ENCODE measurements at places on chromosomes 11 and 22. TPM values are rescaled to one million over a fixed set of nuclear protein-coding genes. Genes with fewer than 3 reads are reported as not detected.

- no peak for DNase-seq
Measured at GRCh38 chr11:50174189-50174588, 141.5 kb downstream of the OR4C45 start.

DNA sequence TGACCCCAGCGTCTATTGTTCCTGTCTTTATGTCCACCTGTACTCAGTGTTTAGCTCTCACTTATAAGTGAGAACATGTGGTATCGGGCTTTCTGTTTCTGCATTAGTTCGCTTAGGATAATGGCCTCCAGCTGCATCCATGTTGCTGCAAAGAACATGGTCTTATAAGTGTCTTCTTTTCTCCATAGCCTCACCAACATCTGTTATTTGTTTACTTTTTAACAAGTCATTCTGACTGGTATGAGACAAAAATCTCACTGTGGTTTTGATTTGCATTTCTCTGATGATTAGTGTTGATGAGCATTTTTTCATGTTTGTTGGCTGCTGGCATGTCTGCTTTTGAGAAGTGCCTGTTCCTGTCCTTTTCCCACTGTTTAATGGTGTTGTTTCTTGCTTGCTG, 21.7 kb upstream of the SLN start:
- DNase-seq, result no peak

DNA sequence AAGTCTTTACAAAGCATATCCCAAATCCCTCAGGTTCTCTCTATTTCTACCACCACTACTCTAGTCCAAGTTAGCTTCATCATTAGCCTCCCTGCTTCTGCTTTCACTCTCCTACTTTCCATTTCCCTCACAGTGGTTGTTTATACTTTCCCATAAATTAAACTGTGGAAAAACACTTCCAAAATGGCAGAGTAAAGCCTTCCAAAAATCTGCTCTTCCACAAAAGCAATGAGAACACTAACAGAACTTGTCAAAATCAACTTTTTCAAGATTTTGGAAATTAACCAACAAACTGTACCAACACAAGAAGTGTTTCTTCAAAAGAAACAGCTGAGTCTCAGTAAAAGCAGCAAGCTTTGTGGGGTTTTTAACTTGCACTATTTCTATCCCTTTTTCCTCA, 71.8 kb downstream of the TTC28 start:
- no peak for DNase-seq

GRCh38 chr11:118050208-118050891, 26.5 kb upstream of the TMPRSS4 start:
- DNase-seq, result no peak

DNA sequence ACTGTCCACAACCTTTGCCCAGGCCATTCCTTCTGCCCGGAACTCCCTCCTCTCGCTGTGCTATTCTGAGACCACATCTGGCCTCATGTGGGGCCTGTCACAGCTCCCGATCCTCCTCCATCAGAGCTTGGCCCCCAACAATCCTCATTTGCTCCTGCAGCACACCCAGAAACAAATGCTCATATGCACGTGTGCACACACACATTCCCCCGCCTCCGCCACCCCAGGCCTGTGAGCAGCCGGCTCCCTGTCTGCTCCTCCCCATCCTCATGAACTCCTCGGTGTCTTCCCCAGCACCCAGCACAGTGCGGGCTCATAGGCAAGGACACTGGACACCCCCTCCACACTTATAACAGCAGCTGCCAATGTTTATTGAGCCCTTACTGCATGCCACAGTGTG, 29.7 kb upstream of the PICK1 start:
- no peak for DNase-seq

DNA sequence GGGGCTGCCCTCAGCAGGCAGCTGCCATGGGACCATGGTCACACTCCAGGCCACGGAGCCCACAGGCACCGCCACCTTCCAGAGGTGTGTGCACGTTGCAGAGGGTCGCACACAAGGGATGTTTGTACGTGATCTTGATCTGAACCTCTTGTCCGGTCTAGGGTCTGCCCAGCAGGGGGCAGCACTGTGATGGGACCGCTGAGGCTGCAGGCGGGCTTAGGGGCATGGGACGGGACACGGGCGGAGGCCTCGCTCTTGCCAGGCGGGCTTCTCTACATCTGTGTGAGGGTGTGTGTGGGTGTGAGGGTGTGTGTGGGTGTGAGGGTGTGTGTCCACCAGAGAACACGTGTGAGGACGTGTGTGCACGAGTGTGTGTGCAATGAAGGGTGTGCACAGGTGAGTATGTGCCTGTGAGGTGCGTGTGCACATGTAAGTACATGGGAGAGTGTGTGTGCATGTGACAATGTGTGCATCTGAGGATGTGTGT, 52.4 kb downstream of the CACNA1I start:
- no peak for DNase-seq

GRCh38 chr22:46934746-46935491, 172.5 kb downstream of the TBC1D22A start:
- DNase-seq, result peak; percentile 70

DNA sequence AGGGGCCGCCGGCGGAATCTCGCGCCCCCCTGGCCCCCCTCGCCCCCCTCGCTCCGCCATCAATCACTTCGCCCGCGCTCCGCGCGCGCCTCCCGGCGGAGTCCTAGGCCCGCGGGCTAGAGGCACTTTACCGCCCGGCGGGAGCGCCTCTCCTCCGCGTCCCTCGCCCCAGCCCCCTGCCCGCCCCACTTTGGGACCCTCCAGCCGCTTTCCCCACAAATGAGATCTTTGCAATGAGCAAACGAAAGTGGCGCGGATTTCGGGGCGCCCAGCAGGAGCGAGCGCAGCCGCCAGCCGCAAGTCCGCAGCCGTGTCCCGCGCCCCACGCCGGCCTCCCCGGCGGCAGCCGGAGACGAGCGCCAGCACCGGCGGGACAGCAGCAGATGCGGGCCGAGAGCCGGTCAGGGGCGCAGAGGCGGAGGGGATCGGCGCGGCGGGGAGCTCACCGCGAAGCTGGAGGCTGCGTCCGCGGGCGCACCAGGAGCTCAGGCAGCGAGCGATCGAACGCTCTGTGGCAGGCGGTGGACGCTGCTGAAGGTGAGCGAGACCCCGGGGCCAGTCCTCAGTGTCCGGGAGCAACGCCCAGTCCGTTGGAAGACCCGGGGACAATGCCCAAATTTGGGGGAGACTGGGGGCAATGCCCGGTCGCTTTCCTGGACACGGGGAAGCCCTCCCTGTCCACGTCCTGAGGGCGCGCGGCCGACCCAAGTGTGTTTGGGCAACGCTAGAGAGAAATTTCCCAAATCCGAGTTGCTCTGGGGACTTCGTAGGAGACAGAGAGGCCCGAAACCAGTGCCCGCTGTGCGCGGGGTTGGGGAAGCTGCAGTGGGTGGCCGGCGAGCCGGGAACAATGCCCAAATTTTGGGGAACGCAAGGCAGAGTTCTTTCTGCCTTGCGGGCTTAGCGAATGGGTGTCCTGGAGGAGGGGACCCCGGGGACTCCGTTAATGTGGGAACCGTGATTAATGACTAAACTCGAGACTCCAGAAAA, 1.5 kb upstream of the IGF2 start:
- DNase-seq, result no peak

DNA sequence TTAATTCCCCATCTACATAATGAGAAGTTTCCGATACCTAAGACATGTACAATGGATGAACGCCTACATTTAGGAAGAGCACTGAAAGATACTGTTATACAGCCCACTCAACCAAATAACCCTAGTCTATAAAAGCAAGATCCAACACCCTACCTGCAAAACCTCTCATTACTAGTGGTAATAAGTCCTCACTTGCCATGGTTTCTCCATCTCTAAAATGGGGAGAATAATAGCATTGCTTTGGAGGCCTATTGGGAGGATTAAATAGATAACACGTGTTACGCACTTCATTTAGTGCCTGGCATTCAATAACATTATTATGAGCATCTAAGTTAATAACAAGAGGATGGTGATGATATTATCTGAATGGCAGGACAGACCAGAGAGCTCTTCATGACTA, 16.9 kb downstream of the LGR4 start:
- DNase-seq, result no peak

The MRGPRX4 gene
- not detected for total RNA-seq

The ART5 gene
- not detected for total RNA-seq

The CELSR1 gene
- 9.5 TPM for total RNA-seq

The ART1 gene
- total RNA-seq, result not detected

The ACR gene
- 0.76 TPM for total RNA-seq

The RBFOX2 gene
- total RNA-seq, result 121 TPM

The TNRC6B gene
- total RNA-seq, result 38.2 TPM

The OR52N2 gene
- not detected for total RNA-seq
